ENCODE measurements at places on chromosomes 1 and 21.

- DNase-seq, result no peak
Measured at GRCh38 chr1:219871427-219872057, 56.8 kb downstream of the SLC30A10 start.

DNA sequence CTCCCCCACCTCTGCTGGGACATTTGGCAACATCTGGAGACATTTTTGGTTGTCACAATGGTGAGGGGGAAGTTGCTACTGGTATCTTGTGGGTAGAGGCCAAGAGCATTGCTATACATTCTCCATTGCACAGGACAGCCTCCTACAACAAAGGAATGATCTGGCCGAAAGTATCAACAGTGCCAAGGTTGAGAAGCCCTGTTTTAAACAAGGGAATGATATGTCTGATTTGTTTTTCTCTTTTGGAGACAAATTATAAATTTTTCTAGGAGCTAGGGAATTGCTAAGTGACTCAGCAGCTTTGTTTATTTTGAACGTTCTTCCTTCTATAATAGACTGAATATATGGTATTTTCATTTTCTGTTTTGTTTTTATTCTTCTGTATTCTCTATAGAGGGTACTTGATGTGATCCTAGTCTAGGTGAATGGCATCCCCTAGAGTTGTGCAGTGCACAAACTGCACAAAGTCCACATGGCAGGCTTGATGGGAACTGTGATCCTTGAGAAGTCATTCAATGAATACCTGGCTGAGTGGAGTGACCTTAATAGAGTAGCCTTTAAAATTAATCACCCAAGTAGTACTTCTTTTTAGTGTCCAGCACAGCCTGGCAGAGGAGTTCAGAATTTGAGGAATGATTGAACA is 288.6 kb upstream of the USP24 start:
- no peak for DNase-seq

DNA sequence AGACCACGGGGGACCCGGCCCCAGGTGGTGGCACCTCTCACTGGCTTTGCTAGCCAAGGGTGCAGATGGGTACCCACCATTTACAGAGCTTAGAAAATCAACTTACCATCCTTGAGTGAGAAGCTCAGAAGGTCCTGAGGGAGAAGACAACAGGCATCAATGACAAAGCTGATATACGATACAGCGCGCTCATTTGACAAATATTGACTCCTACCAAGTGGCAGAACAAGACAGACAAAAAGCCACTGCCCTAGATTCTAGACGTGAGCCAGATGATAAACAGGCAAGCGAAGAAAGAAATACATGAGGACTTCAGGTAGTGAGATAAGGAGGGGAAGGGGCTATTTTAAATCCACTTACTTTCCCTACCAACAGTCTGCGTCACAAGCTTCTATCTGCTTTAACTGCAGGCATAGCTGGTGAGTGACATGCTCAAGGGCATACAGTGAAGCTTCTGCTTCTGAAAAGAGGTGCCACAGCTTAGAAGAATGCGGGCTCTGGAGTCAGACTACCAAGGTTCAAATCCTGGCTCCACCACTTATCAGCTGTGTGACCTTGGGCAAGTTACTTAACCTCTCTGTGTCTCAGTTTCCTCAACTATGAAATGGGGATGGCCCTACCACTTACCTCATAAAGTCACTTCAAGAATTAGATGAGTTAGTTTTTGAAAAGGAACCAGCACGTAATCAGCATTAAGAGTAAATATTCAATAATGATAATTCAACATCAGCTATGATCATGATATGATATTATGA is 29.1 kb downstream of the TMCO4 start:
- DNase-seq, result no peak

DNA sequence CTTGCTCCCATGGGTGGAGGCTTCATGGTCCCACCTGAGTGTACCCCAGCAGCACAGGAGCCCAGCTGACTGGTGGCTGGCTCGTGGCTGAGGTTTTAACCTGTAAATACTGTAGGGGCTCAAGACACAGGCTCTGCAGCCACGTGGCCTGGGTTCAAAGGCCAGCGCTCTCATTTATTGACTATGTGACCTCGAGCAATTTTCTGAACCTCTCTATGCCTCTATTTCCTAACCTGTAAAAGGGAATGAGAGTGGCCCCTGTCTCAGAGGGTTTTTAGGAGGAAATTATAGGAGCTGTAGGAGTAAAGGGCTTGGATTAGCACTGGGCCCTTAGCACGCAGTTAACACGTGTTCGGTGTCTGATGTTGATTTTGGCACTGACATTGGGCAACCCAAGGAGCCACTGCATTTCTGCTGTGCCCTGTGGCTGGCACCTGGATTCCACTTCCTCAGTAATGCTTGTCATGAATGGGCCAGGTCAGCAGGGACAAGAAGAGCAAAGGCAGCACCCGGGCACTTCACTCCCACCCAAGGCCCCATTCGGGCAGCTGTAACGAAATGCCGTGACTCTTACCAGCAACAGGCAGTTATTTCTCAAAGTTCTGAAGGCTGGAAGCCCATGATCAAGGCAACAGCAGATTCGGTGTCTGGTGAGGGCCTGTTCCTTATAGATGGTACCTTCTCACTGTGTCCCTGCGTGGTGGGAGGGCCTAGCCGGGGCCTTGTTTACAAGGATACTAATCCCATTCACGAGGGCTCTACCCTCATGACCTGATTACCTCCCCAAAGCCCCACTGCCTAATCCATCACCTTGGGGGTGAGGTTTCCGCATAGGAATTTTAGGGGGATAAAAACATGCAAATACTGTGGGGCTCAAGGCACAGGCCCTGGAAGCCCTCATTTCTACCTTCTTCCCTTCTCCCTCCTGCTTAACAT is 25.2 kb downstream of the ARHGEF10L start:
- no peak for DNase-seq

GRCh38 chr1:234169161-234169849 is 204.0 kb upstream of the COA6 start:
- no peak for DNase-seq

- DNase-seq, result no peak
Measured at GRCh38 chr1:57464756-57465155, 40.9 kb upstream of the DAB1 start.

DNA sequence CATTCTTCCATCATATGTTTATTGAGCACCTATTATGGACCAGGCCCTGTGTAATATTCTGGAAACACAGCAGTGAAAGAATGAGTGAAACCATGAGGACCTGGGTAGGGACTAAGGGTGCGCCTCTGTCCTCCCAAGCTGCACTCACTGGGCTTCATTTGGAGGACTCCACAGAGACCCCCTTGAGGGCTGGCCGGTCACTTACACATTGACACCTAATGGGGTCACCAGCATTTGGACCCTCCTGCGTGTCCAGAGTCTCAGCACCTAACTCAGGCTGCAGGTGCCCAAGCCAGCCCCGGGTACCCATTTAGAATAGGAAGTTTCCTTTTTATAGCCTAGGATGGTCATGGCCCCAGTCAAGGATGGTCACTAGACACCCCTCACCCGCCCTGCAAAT is 2.8 kb upstream of the FNDC5 start:
- no peak for DNase-seq

- no peak for DNase-seq
Measured at GRCh38 chr1:220983877-220984635, 104.8 kb downstream of the HLX start.

- no peak for DNase-seq
Measured at GRCh38 chr1:7006996-7007871, 222.0 kb downstream of the CAMTA1 start.

DNA sequence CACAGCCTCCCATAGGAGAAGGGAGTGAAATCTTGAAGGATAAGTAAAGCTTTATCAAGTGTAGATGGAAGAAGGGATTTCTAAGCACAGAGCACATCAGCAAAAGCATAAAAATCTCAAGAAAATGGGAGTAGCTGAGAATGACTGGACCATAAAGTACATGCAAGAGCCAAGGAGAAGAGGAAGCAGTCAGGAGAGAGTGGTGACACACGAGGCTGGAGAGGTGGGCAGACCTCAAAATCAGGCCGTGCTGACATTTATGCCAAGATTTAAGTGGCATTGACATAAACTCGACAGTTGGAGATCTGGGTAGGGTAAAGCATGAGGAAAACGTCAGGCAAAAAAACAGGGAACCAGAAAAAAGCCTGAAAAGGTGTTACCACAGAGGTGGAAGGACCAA is 62.3 kb downstream of the GFI1 start:
- no peak for DNase-seq

GRCh38 chr21:40271164-40271563 is 403.9 kb downstream of the PCP4 start:
- no peak for DNase-seq

DNA sequence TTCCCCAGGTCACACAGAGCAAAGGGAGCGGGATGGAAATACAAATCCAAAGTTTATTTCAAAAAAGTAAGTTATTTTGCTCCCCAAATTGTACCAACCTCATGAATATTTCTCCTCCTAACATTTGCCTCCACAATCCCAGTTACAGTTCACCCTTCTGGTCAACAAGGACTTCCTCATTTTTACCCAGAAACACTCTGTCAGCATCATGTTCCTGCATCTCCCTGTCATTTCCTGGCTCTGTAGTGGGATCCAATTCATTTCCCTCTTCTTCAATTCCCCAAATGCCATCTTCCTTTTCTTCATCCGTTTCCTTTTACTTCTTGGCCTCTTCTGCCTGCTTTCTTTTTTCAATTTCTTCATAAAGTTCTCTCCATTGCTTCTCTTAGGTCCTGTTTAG is 32.0 kb upstream of the EPS15 start:
- no peak for DNase-seq

DNA sequence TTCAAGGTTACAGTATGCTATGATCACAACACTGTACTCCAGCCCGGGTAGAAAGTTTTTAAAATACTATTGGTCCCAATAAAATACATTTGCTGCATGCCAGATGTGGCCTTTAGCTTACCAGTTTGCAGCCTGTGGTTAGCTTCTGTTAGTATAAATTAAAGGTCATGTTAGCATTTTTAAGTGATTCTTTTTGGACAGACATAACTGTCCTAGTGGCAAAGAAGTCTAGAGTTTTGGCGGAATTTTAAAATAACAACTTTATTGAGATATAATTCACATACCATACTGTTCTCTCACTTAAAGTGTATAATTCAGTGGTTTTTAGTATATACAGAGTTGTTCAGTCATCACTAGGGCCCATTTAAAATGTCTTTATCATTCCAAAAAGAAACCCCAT is 24.3 kb upstream of the TMEM39B start:
- no peak for DNase-seq

- DNase-seq, result no peak
Measured at GRCh38 chr1:199242147-199242546, 603.3 kb downstream of the PTPRC start.

DNA sequence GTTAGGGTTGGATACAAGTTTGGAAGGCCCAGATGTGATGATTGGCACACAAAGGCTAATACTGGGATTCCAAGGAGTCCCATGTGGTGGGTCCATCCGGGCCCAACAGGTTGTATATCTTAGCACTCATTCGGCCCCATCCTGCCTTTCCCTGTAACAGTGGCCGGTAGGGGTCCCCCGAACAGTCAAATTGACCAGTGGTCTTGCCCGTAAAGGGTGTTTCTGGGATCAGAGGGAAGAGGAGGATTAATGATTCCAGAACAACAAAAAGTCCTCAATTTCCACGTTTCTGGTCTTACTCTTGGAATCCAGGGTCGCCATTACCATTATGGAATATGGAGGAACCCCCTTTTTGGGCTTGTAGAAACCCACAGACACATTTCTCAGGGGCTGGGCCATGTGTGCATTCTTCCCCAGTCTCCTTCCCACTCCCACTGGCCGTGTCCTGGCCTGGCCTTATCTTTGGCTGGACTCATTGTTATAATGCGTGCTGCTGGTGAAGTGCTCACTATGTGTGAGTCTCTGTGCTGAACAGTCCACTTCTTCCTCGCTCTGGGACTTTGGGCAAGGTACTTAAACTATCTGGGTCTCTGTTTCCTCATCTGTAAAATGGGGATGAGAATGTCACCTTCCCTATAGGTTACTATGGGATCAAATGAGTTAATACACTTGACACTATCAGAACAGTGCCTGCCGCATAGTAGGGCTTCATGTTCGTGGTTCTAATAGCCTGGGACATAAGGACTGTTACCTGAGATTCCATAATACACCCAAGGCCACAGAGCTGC is 161.8 kb downstream of the DYRK1A start:
- no peak for DNase-seq

DNA sequence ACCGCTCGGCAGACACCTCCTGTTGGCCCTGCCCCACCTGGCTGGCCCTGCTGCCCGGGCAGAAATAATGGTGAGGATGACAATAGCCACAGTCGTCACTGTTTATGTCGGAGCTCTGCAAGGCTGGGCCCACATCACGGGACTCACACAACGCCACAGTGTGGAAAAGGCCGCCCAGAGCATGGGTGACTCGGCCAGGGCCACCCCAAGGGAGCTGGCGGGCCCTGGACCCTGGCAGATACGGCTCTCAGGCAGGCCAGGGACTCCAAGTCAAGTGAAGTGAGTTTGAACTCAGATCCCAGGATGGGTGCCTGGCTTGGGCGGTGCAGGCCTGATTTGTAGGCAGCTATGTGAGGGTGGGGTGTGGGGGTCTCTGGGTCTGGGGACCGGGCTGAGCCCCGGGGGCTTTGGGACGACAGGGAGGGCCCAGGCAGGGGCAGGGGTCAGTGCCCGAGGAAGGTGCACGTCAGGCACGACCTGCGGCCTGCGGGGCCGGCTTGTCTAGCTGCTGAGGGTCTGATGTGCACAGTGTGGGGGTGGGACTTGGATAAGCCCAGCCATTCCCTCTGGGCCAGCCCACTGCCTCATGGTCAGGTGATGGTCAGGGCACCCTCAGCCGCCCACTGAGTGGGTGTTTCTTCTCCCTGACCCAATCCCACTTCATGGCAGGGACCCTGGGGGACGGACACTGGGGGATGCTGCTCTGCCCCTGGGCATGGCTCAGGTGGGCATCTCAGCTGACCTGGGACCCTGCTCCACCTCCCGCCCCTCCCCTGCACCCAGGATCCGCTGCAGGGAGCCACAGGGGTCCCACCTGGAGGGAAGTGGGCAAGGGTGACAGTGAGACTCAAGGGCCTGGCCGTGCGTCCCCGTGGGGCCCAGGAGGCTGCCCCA is 1.0 kb downstream of the RNF223 start:
- DNase-seq, result no peak

- DNase-seq, result no peak
Measured at GRCh38 chr21:32949701-32950100, 76.0 kb upstream of the OLIG2 start.

- no peak for DNase-seq
Measured at GRCh38 chr1:201137579-201138310, 10.8 kb upstream of the ASCL5 start.

DNA sequence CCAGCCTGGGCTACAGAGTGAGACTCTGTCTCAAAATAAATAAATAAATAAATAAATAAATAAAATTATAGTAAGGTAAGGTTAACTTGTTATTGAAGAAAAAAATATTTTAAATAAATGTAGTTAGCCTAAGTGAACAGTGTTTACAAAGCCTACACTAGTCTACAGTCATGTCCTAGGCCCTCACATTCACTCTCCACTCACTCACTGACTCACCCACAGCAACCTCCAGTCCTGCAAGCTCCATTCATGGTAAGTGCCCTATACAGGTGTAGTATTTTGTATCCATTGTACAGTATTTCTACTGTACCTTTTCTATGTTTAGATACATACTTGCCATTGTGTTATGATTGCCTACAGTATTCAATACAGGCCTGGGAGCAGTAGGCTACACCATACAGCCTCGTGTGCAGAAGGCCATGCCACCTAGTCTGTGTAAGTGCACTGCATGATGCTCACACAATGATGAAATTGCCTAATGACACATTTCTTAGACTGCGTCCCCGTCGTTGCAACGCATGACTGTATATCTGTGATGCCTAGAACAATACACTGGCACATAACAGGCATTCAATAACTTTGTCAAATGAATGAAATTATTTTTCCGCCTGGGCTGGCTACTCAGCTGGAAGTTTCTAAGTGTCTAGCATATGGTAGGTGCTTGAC is 14.8 kb downstream of the KCNN3 start:
- DNase-seq, result no peak

GRCh38 chr1:54643736-54644135 is 2.1 kb downstream of the MROH7 start:
- DNase-seq, result no peak
